NCI-H226 (cell line): ENCODE measurements at places on chromosomes 6 and 20.

- no peak for DNase-seq
Measured at GRCh38 chr6:86686496-86686895, 250.8 kb upstream of the HTR1E start.

DNA sequence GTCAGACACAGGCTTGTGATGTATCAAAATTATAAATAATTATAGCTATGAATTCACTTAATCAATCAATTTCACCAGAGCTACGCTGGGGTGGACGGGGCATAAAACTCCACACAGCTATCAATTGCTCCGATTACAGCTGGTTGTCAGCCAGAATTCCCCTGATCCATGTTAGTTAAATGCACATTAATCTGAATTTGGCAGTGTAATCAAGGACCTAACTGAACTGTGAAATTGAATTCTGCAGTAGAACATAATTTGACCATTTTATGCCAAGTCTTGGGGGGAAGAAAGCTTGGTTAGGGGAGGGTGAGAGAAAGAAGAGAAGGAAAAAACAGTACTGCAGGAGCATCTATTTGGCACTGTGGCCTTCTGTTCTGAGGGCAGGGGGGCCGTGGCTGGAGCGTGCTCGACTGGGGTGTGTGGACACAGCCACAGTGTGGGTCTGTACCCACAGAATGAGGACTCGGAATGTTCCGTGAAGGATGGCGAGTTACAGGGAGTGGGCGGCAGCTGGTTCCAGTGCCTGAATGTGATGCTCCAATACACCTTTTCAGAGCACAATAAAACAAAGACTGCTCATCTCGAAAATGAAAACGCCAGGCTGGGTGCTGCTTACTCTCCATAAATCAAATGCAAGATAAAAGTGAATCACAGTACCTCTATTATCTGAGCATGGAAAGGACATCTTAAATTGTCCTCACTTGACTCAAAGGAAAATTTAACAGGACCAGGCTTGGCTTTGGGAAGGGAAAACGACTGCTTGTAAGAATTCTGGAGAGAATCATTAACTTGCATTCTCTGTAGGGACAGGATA lies 59.2 kb downstream of the LAMP5 start:
- no peak for DNase-seq

- peak; percentile 46 for DNase-seq
Measured at GRCh38 chr6:37021356-37022129, 16.1 kb downstream of the FGD2 start.

DNA sequence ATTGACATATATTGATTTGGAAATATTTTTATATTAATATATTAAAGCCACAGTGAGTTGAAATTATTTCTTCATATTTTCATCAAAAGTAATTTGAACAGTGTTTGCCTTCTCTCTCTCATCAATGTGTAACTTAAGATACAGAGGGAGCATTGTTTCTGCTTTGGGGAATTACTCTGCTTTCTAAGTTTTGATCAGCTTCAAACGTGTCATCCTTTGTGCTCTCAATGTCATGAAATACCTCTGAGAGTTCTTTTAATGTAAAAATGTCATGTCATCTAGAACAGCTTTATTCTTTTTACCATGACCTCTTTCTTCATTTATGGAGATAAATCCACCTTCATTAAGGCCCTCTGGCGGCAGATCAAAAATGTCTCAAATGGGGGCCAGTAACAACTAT lies 259.4 kb upstream of the STXBP5 start:
- DNase-seq, result no peak

GRCh38 chr20:63641792-63642523 lies 11.3 kb downstream of the STMN3 start:
- DNase-seq, result peak; percentile 87

DNA sequence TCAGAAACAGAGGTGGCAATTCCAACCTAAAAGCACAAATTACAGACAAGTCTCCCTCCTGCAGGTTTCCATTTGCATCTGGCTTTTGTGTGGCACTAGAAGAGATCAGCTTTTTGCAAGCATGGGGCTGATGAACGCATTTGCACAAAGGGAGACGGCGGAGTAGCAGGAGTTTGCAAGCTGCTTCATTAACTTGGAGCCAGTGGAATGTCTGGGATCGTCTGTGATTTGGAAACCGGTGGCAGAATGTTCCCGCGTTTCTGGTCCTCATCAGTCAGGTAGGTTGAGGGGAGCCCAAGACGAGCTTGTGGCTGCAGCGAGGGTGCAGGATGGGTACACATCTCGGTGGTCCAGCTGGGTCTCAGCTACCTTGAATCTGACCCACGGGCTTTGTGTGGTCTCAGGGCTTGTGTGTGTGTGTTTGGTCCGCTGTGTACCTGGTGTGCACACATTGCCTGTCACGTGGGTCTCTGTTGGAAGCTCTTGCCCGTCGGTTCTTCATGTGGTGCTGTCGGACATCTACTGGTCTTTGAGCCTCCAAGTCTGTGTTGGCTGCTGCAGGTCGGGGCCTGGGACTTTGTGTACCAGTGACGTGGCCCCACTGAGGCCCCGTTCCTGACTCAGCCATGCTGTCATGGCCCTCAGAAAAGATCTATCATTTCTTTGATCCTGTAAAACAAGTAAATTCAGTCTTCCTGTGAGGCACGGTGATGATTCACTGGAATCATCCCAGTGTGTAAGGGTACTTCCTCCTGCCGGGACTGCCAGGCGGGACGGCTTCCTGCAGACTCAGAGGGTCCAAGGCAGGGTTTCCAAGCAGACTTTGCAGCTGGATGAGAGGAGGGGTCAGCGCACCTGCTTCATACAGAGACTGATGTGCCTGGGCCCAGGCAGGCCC lies 12.4 kb upstream of the MYT1 start:
- DNase-seq, result no peak

GRCh38 chr6:156194981-156195380 lies 582.2 kb upstream of the ARID1B start:
- DNase-seq, result no peak

GRCh38 chr6:163192591-163192990 lies 221.9 kb upstream of the QKI start:
- DNase-seq, result no peak

DNA sequence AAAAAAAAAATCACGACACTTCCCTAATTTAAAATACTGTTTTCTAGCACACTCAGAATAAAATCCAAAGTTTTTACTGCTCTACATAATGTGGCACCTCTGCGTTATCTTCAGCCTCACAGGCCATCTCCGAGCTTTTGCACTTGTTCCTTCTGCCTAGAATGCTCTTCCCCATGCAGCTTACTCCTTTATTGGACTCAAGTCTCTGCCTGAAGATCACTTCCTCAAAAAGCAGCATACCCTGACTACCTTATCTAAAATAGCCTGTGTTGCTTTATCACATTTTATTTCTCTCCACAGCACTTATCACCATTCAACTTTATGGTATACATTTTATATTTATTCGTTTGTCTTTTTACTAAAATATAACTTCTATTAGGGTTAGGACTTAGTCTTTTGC lies 2.3 kb downstream of the ZNF322 start:
- DNase-seq, result no peak

- DNase-seq, result no peak
Measured at GRCh38 chr20:47211036-47211435, 145.5 kb downstream of the ZMYND8 start.

DNA sequence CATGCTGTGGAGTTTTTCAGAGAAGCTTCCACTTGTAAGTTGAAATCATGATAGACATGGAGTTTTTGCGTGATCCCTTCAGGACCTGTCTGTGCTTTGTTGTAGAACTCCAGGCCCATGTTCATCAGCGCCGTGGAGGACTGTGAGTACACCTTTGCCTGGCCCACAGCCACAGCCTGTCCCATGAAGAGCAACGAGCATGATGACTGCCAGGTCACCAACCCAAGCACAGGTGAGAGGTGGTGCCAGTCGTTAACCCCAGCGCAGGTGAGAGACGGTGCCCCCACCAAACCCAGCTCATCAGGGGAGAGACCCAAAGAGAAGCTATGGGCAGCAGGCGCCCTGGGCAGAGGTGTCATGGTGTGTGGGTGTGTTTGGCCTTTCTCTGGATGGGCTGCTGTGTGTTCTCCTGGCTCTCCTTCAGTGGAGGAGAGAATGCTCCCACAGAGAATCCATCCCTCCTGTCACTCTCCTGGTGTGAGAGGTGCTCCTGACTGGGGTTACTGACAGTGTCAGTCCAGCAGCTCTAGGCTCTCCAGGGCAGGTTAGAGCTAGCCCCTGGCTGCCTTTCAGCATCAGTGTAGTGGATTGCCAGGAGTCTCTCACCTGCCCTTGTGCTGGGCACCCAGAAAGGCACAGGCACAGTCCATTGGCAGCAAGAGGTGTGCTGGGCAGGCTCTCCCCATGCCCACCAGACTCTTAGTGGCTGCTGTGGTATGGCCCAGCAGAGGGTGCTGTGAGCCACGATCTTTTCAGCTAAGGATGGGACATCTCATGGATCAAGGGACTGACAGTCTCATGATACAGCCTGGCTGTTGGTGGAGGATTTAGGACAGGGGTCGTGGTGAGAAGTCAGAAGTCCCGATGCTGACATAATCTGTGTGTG lies 49.6 kb upstream of the SLC22A1 start:
- DNase-seq, result no peak

- no peak for DNase-seq
Measured at GRCh38 chr6:3336859-3337515, 78.2 kb downstream of the PSMG4 start.

- DNase-seq, result peak; percentile 11
Measured at GRCh38 chr20:4151991-4152695, 136.8 kb upstream of the RNF24 start.

GRCh38 chr6:73139681-73140383 lies 85.5 kb downstream of the KHDC1L start:
- no peak for DNase-seq

DNA sequence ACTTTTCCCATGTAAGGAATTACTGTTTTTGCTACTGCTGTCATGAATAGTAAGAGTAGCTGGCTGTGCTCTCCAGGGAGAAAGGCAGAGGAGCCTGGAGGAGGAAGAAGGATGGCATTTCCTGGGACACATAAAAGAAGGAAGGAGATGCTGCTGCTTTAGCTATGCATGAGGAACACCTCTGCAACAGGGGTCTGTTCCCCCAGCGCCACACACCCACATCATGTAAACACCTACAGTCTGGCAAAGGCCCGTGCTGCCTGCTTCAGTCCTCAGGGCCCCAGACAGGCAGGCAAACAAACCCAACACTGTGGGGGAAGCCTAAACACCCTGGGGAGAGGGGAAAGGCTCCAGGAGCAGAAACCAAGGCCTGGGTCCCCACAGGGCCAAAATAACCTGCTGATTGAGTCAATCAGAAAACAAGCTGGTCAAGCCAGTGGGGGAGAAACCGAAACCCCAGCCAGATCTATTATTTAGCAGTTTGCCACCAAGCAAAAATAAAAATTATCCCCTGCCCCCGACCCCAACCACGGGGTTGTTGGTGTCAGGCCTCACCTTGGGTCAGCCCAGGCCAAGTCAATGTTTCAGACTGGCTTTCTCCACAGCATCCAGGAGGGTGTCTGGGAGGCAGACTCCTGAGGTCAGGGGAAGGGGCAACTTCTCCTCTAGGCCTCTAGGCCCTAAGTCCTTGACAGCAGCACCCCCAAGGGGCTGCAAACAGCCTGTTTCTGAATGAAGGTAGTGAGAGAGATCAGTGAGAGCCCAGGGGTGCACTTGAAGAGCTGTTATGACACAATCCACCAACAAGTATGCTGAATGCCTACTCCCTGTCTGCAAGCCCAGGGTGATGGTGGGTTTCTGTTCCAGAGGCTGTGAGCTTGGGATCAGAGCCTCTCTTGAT lies 34.6 kb upstream of the SCUBE3 start:
- DNase-seq, result no peak

- peak; percentile 33 for DNase-seq
Measured at GRCh38 chr20:9978397-9979004, 56.3 kb upstream of the ANKEF1 start.

DNA sequence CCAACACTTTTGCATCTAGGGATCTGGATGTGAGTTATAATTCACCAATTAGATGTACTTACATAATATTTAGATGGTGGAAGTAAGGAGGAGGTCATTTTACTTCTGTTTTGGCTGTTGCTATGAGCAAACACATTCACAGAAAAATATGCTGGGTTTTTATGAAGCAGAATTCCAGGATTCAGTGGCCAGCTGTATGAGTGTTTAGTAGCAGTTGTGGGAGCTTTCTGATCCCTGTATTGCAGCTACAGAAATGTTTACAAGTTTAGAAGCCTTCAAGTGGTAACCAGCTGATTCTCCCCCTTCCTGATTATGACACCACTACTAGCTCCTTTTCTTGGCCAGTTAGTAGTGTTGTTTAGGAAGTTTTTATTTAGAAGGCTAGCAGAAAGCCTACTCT lies 177.0 kb downstream of the TENT5A start:
- no peak for DNase-seq

DNA sequence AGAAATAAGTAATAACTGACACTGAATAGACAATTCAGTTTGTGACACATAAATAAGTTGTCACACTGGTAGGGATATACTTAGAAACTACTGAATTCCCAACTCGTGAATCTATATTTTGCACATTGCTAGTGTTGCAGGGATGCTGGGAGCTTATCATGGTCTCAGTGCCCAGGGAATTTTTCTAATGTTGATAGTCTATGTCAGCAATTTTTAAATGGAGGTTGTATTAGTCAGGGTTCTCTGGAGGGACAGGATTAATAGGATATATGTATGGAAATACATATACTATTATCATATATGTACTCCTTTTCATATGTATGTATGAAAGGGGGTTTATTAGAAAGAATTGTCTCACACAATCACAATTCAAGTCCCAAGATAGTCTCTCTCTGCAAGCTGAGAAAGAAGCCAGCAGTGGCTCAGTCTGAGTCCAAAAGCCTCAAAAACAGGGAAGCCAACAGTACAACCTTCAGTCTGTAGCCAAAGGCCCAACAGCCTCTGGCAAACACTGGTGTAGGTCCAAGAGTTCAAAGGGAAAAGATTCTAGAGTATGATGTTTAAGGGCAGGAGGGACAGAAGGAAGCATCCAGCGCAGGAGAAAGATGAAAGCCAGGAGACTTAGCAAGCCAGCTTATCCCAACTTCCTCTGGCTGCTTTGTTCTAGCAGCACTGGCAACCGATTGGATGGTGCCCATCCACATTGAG lies 980.9 kb upstream of the GJE1 start:
- no peak for DNase-seq

DNA sequence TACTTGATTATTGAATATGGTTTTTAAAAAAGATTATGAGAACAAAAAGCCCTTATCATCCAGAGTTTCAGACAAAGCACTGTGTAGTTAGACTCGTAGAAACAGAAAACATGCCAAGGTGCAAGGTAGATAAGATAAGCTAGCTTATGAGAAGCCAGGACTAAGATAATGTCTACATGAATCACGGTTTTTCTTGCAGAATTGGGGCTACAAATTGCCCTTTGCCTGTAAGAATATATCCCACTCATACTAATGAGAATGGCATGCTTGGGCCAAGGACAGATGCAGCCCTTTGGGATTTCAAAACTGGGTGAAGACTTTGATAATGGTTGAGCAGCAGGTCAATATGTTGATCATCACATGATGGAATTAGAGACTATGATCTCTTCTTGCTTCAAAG lies 165.3 kb upstream of the PREP start:
- DNase-seq, result peak; percentile 82

- no peak for DNase-seq
Measured at GRCh38 chr6:44627883-44628271, 240.4 kb downstream of the CDC5L start.

GRCh38 chr6:164455835-164456234 lies 853.6 kb downstream of the C6orf118 start:
- no peak for DNase-seq

DNA sequence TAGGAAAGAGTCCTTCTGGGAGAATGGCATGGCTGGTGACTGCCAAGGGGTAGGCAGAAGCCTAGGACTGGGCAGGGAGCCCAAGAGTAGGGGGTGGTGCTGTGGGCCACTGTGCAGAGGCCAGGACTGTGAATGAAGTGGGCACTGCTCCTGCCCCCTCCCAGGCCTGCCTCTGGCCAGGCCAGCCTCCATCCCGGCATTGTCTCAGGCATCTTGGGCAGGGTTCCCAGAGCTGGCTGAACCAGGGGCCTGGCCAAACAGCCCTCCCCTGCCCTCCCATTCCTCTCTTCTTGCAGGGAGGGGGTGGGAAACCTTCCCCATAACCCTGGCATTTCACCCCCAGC lies 81.6 kb downstream of the MRPL14 start:
- DNase-seq, result no peak
